Stimulated activated CD4-positive, alpha-beta T cell treated with anti-CD3 and anti-CD28 coated beads, Interleukin-12 subunit alpha, Interleukin-12 subunit beta, amount 100 ng/mL, for 48 hours (primary cell): ENCODE measurements at places on chromosomes 5 and 9.

DNA sequence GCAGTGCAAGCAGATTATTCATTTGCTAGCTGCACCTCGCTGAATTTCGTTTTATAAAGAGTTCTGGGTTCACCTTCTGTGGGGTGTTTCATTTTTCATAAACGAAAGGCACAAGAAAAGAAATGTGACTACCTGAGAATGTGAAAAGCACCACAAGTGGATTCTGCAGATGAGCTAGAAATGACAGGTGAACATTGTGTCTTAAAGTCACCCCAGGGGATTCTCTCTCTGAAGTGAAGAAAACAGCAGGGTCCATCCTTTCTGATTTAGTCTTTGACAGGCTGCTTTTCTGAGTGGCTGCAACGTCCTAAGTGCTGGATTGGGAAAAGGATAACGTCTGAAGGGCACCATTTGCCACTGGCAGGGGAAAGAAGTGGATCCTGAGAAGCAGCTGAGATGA lies 469.3 kb downstream of the SPATA31D1 start:
- no peak for DNase-seq

DNA sequence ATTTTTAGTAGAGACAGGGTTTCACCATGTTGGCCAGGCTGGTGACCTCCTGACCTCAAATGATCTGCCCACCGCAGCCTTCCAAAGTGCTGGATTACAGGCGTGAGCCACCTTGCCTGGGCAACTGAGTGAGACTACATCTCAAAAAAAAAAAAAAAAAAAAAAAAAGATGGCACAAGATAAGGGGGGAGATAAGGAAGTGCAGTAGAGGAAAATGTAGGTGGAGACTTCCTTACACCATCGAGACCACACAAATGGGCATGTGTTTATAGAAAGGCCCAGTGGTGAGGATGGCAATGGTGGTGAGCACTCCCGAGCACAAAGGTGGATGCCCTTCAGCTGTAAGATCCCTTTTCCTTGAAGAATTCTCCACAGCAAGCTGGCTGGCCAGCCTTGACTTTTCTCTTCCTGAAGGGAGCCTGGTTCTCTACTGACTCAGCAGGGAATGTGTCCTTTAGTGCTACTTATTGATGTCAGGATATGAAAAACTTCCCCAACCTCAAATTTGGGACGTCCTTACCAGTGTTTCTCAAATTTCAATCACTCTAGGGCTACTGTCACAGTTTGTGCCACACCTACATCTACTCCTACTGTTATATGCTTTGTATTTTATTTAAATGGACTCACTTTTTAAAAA lies 28.2 kb downstream of the ERGIC1 start:
- DNase-seq: no peak

DNA sequence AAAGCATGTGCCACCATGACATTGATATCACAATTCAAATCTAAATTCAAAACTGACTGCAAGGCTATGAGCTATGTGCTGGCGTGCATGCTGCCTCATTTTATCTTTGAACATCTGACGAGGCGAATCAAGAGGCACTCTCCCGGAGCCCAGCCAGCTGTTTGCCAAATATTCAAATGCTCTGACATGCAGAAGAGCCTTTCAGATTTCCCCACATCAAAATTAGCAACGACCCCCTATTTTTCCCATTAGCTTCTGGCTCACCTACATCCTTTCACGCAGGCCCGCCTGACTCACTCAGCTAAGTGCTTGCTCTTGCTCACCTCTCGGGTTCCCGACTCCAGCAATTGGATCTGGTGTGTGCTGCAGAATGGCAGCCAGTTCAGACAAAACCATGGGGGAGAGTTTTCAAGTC lies 159.0 kb downstream of the NR2F1-AS1 start:
- no peak for DNase-seq

- no peak for DNase-seq
Observed at GRCh38 chr5:9538504-9538903, 7.4 kb downstream of the SEMA5A start.

DNA sequence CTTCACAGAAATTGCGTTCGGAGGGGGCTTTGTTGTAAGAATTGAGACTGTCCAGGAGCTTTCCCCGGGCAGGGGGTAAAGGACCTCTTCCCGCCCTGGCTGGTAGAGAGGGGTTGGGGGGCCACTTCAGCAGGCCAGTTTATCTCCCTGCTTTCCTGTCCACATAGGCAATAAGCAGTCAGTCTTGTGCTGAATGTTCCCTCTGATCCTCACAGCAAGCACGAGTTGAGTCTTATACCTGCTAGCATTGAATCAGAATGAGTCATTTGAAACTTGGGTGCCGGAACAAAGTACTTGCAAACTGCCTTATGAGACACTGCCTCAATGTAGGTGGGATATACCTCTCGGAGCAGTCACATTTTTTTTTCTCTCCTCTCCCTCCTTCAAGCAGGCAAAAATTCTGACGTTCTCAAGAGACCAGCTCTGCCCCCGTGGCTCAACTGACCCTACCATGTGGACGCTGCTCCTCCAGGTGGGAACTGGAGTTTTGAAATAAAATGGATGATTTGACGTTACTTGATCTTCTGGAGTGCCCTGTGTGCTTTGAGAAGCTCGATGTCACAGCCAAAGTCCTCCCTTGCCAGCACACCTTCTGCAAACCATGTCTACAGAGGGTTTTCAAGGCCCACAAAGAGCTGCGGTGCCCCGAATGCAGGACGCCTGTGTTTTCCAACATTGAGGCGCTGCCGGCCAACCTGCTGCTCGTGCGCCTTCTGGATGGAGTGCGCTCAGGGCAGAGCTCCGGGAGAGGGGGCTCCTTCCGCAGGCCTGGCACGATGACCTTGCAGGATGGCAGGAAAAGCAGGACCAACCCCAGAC lies 1.3 kb downstream of the SH3RF2 start:
- DNase-seq: no peak

GRCh38 chr9:38234479-38235170 lies 157.9 kb upstream of the ALDH1B1 start:
- no peak for DNase-seq

DNA sequence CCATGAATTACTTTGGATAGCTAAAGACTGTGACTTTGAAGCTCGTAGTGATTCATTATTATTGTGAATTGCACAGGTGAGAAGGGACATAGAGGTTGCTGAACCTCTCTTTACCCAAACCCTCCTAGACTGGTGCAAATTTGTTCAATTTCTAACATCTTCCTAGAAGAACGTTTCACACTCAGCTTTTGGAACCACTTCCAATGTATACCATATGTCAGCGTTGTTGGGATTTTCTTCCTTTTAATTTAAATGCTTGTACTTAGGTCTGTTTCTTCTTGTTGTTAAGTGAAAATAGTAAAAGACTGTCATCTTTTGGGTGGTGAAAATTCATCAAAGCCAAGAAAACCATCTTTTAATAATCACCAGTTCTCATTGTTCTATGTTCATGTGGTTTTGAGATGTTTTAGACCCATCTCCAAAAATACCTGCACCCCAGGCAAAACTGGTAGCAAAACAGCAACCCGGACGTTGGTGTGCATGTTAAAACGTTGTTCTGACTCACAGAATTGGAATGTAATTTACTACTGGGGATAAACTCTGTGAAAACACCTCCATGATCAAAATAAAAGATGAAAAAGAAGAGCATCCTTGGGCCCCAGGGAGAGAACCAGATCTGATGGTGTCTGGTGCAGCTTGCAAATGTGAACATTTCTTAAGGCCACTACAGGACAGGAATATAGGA lies 238.3 kb downstream of the NPR3 start:
- no peak for DNase-seq

DNA sequence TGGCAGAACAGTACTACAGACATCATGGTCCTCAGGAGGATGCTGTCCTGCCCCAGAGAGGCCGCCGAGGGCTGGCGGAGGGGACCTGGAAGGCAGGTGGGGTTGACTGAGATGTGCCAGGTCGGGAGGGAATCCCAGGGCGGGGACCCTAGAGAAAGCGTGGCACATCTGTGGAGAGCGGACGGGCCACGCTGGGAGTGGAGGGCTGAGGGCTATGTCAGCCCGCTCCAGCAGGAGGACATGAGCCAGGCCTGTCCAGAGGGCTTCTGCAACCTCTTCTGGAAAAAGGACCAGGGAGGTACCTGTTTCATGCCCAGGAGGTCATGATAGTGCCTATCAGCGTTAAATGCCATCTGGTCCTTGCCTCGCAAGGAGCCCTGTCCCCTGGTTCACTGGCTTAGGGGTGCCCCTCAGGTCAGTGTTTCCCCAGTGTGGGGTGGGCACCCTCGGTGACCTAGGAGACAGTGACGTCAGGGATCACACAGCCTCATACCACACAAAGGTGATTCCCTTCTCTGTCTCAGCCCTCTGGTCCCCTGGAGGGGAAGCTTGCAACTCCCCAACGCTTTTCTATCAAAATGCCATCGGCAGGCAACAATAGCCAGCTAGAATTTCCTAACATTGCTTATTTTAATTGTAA lies 103.6 kb upstream of the IER5L start:
- DNase-seq: no peak
